ENCODE measurements at places on chromosomes 16 and 17. TPM values are rescaled to one million over a fixed set of nuclear protein-coding genes. Genes with fewer than 3 reads are reported as not detected.
A peak's percentile ranks its signal among the peaks of the same experiment; 100 is the strongest.

DNA sequence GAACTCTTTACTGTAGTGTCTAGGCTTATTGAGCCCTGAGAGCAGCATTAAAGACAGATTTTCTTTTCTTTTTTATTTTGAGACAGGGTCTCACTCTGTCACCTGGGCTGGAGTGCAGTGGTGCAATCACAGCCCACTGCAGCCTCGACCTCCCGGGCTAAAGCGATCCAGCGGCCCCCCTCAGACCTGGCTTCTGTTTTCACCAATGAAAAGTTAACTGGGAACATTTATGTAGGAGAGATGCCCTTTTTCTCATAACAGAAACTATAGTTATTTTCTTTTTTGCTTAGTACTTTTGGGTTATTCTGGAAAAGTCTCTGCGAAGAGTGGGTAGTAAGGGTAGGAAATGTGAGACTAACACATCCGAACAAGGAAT, 1.5 kb downstream of the MAP1LC3B start:
- H3K36me3 ChIP-seq = peaks cover 2% of the 10 kb centered on the region
- H3K4me1 ChIP-seq = peaks cover 27% of the 10 kb centered on the region
- peak overlapping the region; percentile 99 for H3K27ac ChIP-seq
- DNase-seq = no peak

DNA sequence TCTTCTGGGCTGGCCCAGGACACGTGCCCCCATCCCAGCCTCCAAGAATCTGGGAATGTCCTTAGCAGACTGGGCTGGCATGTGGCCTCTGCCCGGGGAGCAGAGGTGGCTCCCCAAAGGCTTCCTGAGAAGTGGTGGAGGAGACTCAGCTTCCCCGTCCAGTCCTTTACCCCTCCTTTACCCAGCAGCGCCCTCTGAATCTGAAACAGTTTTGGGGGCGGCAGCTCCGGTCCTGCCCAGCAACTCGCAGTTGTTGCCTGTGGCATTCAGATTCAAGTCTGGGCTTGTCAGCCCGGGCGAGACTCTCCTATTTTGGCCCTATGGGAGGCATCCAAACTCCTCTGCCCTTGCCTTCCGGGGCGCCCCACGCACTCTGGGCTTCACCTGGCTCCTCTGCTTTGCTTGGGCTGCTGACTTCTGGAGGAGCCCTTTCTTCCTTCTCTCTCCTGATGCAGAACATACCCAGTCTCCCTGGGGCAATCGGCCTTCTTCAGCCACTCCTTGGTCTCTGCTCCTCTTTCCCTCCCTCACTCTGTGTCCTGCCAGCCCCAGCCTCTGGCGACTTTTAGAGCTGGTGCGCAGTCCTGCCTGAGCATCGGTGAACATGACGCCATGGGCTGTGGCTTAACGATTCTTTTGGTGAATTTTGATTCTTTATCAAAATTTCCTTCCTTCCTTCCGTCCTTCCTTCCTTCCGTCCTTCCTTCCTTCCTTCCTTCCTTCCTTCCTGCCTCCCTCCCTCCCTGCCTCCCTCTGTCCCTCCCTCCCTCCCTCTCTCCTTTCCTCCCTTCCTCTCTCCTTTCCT, 55.2 kb downstream of the CMIP start:
- H3K4me3 ChIP-seq = no peak overlapping the region
- H3K4me1 ChIP-seq = peaks cover 40% of the 10 kb centered on the region
- no peaks in the 10 kb centered on the region for H3K27me3 ChIP-seq
- no peaks in the 10 kb centered on the region for H3K36me3 ChIP-seq

GRCh38 chr17:58344791-58345157, 7.2 kb downstream of the SUPT4H1 start:
- peaks cover 50% of the 10 kb centered on the region for H3K36me3 ChIP-seq
- H3K27me3 ChIP-seq = no peaks in the 10 kb centered on the region
- H3K27ac ChIP-seq = peak overlapping the region; percentile 6
- DNase-seq = peak; percentile 21
- H3K4me1 ChIP-seq = peaks cover 4% of the 10 kb centered on the region

- no peak for DNase-seq
- H3K27me3 ChIP-seq = no peaks in the 10 kb centered on the region
- no peaks in the 10 kb centered on the region for H3K4me1 ChIP-seq
- no peak overlapping the region for H3K27ac ChIP-seq
- H3K4me3 ChIP-seq = no peak overlapping the region
- no peaks in the 10 kb centered on the region for H3K36me3 ChIP-seq
Observed at GRCh38 chr16:84552135-84552534, 47.7 kb upstream of the MEAK7 start.

DNA sequence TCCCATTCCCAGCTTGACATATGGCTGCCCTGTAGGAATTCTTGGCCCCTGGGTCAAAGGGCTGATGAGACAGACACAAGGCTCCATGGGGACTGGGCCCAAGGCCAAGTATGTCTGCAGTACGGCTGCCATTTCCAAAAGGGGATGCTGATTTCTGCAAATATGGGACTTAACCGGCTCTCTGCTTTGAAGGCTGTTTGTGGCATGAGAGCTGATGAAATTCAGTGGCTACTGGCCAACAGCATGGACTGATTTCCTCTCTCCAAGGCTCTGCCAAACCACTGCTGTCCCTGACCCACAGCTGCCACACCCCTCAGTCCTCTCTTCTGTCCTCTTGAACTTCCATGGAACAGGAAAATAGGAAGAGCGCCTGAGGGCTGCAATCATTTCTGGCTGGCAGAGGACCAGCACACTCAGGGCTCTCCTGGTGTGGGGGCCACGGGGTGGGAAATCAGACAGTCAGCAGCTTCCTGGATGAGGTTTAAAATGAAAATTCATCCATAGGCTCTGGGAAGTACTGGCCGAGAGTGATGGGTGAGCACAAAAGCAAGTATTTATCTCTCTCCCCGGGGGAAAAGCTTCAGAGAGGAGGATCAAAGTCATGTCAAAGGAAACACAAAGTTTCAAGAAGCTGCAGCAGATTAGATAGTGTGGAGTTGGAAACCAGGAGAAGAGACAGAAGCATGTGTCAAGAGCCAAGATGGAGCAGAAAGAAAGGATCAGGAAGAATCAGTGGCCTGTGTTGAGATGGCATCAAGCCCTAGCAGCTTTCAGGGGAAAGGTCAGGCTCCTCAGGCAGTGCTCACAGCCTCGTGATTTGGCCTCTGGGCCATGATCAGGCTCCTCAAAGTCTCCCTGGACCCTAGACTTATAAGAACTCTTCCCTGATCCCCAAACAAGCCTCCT, 64.1 kb upstream of the SREBF1 start:
- peak overlapping the region; percentile 68 for H3K27ac ChIP-seq
- H3K4me3 ChIP-seq = no peak overlapping the region
- no peaks in the 10 kb centered on the region for H3K27me3 ChIP-seq

GRCh38 chr16:67942200-67942509, 1.8 kb downstream of the LCAT start:
- peaks cover 16% of the 10 kb centered on the region for H3K4me1 ChIP-seq
- DNase-seq = no peak
- H3K27me3 ChIP-seq = no peaks in the 10 kb centered on the region
- H3K4me3 ChIP-seq = no peak overlapping the region
- H3K27ac ChIP-seq = no peak overlapping the region

DNA sequence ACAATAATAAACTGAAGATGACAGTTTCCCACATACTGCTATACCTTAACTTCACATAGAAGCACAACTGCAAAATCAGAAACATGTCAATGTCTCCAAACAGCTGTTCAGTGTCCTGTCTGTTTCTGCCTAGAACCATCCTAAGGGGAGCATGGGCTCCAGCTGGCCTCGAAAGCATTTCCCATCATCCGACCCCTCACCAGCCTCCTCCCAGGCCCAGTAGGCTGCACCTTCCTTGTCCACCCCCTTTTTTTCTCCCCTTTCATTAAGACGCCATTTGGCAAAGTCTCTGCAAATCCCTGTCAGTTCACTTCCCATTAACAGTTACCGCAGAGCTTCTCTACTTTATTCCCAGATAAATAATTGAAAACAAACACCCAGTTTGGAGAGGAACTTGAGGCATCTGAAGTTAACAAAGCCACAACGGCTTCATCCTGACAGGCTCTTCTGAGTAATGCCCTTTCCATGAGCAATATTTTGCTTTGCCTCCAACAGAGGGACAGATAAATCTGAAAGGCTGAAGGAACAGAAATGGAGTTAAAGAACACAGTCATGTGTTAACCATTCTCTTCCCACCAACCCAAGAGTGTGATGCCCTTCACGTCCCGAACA, 65.3 kb downstream of the SLC39A11 start:
- H3K4me3 ChIP-seq = no peak overlapping the region
- H3K4me1 ChIP-seq = no peaks in the 10 kb centered on the region
- H3K36me3 ChIP-seq = peaks cover 7% of the 10 kb centered on the region
- no peak for DNase-seq
- no peak overlapping the region for H3K27ac ChIP-seq

DNA sequence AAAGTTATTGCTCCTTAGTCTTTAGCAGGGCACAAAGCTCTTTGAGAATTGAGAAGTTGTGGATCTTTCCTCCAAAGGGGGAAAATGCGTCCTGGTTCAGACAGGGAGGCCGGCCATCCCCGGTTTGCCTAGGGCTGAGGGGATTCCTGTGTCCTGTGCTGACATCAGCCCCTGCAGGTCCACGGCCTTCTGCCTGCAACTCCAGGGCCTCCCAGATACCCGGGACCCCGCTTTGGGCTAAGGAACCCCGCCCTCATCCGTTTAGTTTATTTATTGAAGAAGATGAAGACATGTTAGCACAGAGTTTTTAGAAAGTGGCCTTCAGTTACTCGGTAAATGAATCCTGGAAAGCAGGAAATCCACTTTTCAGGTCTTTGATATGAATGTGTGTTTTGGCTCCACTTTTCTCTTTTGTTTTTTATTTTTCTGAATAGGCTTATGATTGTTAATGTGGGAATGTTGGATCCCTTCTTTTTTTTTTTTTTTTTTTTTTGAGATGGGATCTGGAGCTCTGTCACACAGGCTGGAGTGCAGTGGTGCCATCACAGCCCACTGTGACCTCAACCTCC, 65.6 kb downstream of the CRISPLD2 start:
- no peaks in the 10 kb centered on the region for H3K27me3 ChIP-seq
- no peak for DNase-seq
- no peak overlapping the region for H3K27ac ChIP-seq

DNA sequence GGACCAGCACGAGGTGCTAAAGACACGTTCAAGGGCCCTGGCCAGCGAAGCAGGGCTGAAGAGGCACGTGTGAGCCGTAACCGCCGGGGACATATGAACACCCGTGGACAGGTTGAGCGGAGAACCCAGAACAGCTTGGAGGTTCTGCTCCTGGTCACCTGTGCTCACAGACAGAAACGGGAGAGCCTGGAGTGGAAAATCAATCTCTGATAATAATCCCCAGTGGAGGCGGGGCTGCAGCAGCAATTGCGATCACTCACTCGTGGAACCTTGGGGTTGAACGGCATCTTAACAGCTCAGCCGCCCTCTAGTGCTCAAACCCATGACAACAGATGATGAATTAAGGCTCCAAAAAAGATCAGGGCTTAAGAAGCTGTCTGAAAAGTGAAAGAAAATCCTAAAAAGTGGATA, 25.6 kb downstream of the WIPI1 start:
- no peak overlapping the region for H3K27ac ChIP-seq
- peaks cover 91% of the 10 kb centered on the region for H3K36me3 ChIP-seq
- DNase-seq = no peak
- H3K4me1 ChIP-seq = peaks cover 9% of the 10 kb centered on the region
- H3K27me3 ChIP-seq = no peaks in the 10 kb centered on the region

- H3K27ac ChIP-seq = no peak overlapping the region
- peaks cover 7% of the 10 kb centered on the region for H3K4me1 ChIP-seq
- no peaks in the 10 kb centered on the region for H3K27me3 ChIP-seq
- DNase-seq = no peak
Observed at GRCh38 chr16:57066625-57067024, 25.8 kb upstream of the CPNE2 start.

GRCh38 chr16:12516621-12517309, 286.9 kb downstream of the CPPED1 start:
- H3K27ac ChIP-seq = no peak overlapping the region
- no peak overlapping the region for H3K4me3 ChIP-seq
- no peak for DNase-seq
- H3K36me3 ChIP-seq = no peaks in the 10 kb centered on the region
- no peaks in the 10 kb centered on the region for H3K27me3 ChIP-seq
- H3K4me1 ChIP-seq = no peaks in the 10 kb centered on the region

DNA sequence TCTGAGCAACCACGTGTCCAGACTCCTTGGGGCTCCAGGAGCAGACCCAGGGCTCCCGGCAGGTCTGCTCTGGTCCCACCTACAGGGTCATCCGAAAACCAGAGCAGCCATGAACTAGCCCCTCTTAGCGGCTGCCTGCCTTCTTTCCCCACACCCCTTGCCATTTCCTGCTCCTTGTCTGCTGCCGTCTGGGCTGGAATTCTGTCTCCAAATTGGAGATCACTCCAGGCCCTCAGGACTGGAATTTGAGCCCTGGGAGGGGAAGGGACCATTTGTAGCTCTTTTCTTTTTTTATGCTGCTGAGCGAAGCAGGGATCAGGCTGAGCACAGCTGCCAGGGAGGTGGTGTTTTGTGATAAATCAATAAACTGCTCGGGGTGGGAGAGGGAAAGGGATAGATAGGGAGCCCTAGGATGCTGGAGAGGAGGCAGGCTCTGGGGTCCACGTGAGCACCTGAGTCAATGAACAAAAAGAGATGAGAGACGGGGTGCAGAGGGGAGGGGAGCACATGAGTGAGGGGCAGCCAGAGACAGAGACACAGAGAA, 257.5 kb downstream of the ENGASE start:
- no peak for DNase-seq
- H3K36me3 ChIP-seq = no peaks in the 10 kb centered on the region
- H3K4me3 ChIP-seq = no peak overlapping the region
- H3K27me3 ChIP-seq = peaks cover 22% of the 10 kb centered on the region

Gene GRIN2C
- total RNA-seq = not detected

Gene HYDIN
- total RNA-seq = 2.7 TPM

Gene MPO
- 0.35 TPM for total RNA-seq

Gene KRT31
- not detected for total RNA-seq
